ENCODE measurements at places on chromosomes 16 and 17.
A peak's percentile ranks its signal among the peaks of the same experiment; 100 is the strongest.

DNA sequence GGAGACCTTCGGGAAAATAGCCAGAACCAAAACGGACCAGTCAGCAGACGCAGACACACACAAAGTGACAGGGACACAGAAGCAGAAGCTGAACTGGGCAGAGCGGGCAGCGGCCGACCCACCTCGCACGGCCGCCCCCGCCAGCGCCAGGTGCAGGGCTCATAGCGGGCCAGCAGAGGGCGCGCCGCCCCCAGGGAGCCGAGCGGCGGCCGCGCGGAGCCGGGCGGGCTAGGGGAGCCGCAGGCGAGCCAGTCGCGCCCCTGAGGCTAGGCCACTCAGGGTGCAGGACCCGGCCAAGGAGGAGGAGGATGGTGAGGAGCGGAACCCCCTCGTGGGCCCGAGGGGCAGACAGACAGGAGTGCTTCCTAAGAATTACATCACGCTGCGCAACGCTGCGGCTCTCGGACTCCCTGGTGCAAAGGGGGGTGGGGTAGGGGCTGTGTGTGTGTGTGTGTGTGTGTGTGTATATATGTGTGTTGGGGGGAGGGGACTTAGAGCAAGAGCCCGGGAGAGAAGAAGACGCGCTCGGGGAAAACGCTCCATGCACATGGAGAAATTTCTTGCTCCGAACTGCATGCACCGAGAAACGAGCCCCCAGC is 913 bp upstream of the NOG start:
- peak; percentile 50 for DNase-seq

GRCh38 chr17:55420776-55421178 is 858 bp downstream of the MMD start:
- no peak for DNase-seq

DNA sequence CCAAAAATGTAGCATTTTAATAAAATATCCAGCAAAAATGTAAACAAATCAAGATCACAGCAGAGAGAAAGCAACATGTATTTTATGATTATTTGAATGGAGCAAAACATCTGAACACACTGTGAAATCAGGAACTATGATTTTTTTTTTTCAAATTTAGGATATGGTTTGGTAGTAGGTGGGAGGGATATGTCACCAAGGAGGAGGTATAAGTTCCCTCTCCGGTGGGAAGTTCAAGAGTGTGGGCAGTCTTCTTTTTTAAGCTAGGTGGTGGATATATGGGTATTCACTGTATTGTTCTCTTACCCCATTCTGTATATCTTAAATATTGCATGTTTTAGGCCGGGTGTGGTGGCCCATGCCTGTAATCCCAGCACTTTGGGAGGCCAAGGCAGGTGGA is 10.2 kb downstream of the CDR2 start:
- no peak for DNase-seq

GRCh38 chr17:14212401-14212800 is 24.3 kb downstream of the CDRT15 start:
- DNase-seq: no peak

- DNase-seq: no peak
Measured at GRCh38 chr17:57521606-57522005, 223.5 kb downstream of the CCDC182 start.

GRCh38 chr17:65103431-65103830 is 33.7 kb upstream of the RGS9 start:
- DNase-seq: no peak

DNA sequence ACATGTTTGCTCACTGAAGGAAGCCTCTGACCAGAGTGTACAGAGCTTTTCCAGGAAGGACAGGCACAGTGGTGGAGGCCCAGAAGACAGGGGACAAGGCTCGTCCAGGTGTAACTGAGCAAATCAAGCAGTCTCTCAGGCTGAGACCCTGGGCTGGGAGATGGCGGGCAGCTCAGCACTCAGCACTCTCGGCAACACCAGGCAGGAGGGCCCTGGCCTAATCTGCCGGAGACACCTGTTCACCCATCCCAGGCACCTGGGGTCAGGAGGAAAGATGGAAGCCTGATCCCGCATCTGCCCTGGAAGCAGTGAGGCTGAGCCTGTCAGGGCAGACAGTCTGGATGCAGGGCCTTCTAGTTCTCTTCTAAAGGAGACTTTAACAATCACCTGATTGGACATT is 4.8 kb downstream of the RASL10B start:
- DNase-seq: no peak

DNA sequence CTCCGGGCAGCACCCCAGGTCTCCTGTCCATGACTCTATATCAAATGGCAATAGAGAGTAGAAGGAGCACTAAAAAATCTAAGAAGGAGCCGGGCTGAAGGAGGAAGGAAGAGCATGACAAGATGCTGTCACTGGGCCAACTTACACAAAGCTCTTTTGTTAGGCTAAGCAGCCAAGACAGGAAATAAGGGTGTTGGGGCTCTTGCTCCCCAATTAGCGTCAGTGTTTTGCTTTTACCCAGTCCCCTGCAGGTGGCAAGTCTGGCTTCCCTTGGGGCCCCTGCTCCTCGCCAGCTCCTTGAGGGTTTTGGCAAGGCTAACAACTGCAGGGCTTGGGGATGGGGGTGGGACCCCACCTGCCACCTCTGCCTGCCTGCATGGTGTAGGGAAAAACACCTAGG is 120.5 kb downstream of the CCT6B start:
- DNase-seq: no peak

Data from stimulated activated CD8-positive, alpha-beta memory T cell treated with anti-CD3 and anti-CD28 coated beads, Interleukin-15, amount 100 ng/mL, for 1 hour (primary cell).